ENCODE measurements at places on chromosomes 3 and 15. TPM values are rescaled to one million over a fixed set of nuclear protein-coding genes. Genes with fewer than 3 reads are reported as not detected.

Gene FAM3D
- total RNA-seq: 4.7 TPM

Gene SNRPN
- 514 TPM for total RNA-seq

DNA sequence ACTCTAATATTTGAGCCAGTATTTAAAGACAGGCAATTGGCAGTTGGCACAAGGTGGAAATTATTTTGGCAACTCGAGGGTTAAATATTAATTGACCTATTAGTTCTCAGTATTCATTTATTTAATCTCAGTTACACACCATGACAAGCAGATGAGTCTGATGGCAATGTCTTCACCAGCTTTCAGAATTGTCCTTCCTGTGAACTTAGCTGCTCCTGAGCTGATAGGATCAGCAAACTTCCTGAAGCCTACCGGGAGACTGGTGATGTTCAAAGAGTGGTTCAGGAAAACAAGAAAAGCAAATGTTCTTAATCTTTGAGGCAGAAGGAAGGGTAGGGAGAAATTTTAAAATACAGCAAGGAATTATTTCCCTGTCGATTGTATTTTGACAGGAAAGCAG lies 522.2 kb downstream of the SOX2 start:
- no peak for DNase-seq
- H3K36me3 ChIP-seq: no peaks in the 10 kb centered on the region
- no peak overlapping the region for H3K4me3 ChIP-seq
- no peak overlapping the region for H3K27ac ChIP-seq
- H3K4me1 ChIP-seq: no peaks in the 10 kb centered on the region

GRCh38 chr3:133561679-133562078 lies 11.8 kb upstream of the CDV3 start:
- no peak for DNase-seq
- no peaks in the 10 kb centered on the region for H3K27me3 ChIP-seq

- peaks cover 5% of the 10 kb centered on the region for H3K4me1 ChIP-seq
- H3K4me3 ChIP-seq: no peak overlapping the region
- H3K36me3 ChIP-seq: no peaks in the 10 kb centered on the region
- DNase-seq: no peak
These were observed 546.5 kb downstream of the MAGI1 start for GRCh38 chr3:65492249-65492648.

- no peak overlapping the region for H3K27ac ChIP-seq
- no peak overlapping the region for H3K4me3 ChIP-seq
- H3K27me3 ChIP-seq: no peaks in the 10 kb centered on the region
- no peak for DNase-seq
- no peaks in the 10 kb centered on the region for H3K4me1 ChIP-seq
These were observed 6.5 kb upstream of the GRM2 start for GRCh38 chr3:51700403-51700802.

GRCh38 chr3:145704020-145704419 lies 457.0 kb downstream of the PLOD2 start:
- H3K4me1 ChIP-seq: no peaks in the 10 kb centered on the region
- no peaks in the 10 kb centered on the region for H3K27me3 ChIP-seq
- DNase-seq: no peak

GRCh38 chr3:66795365-66795764 lies 202.7 kb upstream of the KBTBD8 start:
- H3K36me3 ChIP-seq: no peaks in the 10 kb centered on the region
- no peak overlapping the region for H3K27ac ChIP-seq
- no peaks in the 10 kb centered on the region for H3K27me3 ChIP-seq
- no peak for DNase-seq
- no peaks in the 10 kb centered on the region for H3K4me1 ChIP-seq

DNA sequence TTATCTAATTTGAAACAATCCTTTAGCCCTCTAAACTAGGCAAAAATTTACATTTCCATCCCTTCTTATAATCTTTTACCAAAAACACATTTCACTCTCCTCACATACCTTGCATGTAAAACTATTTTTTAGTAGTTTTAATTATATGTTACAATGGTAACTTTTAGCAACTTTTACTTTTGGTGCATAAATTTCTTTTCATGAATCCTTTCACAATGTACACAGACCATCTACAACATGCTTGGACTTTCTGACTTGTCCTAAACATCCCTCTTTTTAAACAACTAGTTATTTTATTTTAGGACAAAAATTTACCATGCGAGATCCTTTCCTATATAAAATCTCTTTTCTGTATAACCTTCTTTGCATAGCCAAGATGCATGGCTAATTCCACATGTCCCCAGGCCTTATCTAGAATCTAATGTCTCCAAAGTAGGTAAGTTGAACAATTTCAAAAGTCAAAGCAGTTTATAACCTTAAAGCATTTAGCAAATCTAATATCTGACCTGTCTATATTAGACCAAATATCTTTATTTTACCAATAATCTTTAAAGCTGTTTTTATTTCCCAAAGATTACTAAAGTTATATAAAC lies 14.4 kb upstream of the ALDH1L1 start:
- no peak overlapping the region for H3K27ac ChIP-seq
- H3K36me3 ChIP-seq: no peaks in the 10 kb centered on the region
- H3K4me3 ChIP-seq: no peak overlapping the region
- no peaks in the 10 kb centered on the region for H3K27me3 ChIP-seq
- DNase-seq: no peak

DNA sequence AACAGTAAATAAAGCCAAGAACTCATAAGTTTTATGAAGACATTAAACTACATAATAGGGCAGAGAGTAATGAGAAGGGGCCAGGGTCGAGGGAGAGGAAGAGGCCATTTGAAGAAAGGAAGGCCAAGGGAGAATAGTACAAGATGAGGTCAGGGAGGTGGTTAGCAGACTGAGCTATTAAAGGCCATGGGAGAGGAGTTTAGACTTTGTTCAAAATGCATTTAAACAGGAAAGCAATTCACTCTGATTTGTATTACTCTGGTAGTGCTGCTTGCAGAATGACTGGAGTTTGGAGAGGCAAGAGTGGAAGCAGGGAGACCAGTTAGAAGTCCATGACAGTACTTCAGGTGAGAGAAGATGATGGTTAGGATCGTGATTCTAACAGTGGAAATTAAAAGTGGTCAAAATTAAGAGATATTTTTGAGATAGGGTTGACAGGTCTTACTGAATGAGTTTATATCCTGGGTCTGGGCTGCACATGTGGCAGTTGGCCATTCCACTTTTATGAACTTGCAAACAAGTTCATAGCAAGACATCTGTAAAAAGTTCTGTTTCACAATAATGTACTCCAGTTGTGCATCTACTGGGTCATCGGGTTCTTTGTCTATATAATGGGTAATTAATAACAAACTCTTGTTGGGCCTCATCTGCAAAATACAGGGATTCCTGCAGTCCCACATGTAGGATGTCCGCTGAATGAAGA lies 16.3 kb downstream of the PPP2R3A start:
- DNase-seq: no peak
- no peaks in the 10 kb centered on the region for H3K27me3 ChIP-seq
- no peaks in the 10 kb centered on the region for H3K36me3 ChIP-seq
- no peak overlapping the region for H3K27ac ChIP-seq

DNA sequence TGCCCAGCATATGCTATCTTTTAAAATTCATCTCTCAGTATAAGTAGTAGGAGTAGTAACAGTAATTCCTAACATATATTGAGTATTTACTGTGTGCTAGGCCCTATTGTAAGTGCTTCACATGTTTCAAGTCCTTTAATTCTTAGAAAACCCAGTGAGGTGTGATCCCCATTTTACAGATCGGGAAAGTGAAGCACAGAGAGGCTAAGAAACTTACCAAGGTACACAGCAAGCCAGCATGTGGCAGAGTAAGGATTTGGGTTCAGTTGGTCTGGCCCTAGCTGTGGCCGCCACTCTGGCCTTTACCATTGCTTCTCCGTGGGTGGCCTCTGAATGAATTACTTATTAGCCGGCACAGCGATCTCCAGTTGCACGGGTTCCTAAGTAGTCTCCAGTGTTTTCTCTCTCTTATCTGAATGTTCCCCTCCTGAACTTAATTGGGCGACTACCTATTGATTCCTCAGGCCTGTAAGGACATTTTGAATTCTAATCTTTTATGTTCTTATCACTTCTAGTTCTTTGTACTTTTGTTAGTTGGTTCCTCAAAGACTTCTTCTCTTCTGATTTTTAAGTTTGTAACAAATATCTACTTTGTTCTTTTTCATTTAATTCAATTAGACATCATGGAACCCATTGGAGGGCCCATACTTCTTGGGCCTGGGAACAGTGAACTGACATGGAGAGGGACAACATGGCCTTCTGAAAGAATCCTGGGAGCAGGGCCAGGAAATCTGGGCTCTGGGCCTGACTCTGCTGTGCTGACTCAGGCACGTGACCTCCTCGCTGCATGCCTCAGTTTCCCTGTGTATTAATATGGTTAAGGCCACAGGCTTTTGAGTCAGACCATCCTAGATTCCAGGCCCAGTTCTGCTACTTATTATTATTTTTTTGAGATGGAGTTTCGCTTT lies 11.6 kb downstream of the CLCN2 start:
- no peak overlapping the region for H3K27ac ChIP-seq
- no peak overlapping the region for H3K4me3 ChIP-seq
- DNase-seq: no peak
- no peaks in the 10 kb centered on the region for H3K27me3 ChIP-seq

GRCh38 chr3:7075117-7075516 lies 214.2 kb downstream of the GRM7 start:
- no peaks in the 10 kb centered on the region for H3K36me3 ChIP-seq
- no peak overlapping the region for H3K4me3 ChIP-seq
- DNase-seq: no peak

GRCh38 chr3:184348057-184348382 lies 10.6 kb downstream of the FAM131A start:
- H3K4me3 ChIP-seq: no peak overlapping the region
- no peaks in the 10 kb centered on the region for H3K36me3 ChIP-seq
- H3K4me1 ChIP-seq: no peaks in the 10 kb centered on the region
- no peak for DNase-seq

- DNase-seq: no peak
- no peak overlapping the region for H3K4me3 ChIP-seq
- H3K4me1 ChIP-seq: peaks cover 6% of the 10 kb centered on the region
- H3K27ac ChIP-seq: no peak overlapping the region
- no peaks in the 10 kb centered on the region for H3K36me3 ChIP-seq
These were observed 91.8 kb downstream of the DNAJB8 start for GRCh38 chr3:128374746-128375445.

- H3K36me3 ChIP-seq: no peaks in the 10 kb centered on the region
- no peaks in the 10 kb centered on the region for H3K27me3 ChIP-seq
These were observed 8.8 kb upstream of the A4GNT start for GRCh38 chr3:138140940-138141339.

GRCh38 chr3:190252080-190252479 lies 70.2 kb downstream of the CLDN1 start:
- H3K27ac ChIP-seq: no peak overlapping the region
- H3K4me1 ChIP-seq: no peaks in the 10 kb centered on the region
- no peak for DNase-seq
- no peaks in the 10 kb centered on the region for H3K27me3 ChIP-seq
- H3K36me3 ChIP-seq: no peaks in the 10 kb centered on the region

DNA sequence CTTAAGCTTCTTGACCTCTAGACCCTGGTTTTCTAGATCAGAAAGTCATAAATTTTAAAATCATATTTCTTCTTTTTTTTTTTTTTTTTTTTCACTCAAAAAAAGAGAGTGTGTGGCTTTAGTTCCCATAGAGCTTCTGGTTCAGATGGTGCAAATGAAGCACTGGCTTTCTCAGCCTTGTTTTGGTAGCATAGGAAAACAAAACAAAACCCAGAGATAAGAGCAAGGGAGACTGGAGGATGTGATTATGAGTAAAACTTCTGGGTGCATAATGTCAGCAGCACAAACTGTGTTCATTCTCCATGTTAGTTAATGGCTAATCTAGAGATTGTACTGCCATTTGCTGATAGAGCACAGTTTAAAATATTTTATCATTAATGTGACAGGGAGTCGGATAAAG lies 55.4 kb downstream of the RARB start:
- no peaks in the 10 kb centered on the region for H3K27me3 ChIP-seq
- H3K36me3 ChIP-seq: no peaks in the 10 kb centered on the region
- H3K4me3 ChIP-seq: no peak overlapping the region
- peaks cover 3% of the 10 kb centered on the region for H3K4me1 ChIP-seq

DNA sequence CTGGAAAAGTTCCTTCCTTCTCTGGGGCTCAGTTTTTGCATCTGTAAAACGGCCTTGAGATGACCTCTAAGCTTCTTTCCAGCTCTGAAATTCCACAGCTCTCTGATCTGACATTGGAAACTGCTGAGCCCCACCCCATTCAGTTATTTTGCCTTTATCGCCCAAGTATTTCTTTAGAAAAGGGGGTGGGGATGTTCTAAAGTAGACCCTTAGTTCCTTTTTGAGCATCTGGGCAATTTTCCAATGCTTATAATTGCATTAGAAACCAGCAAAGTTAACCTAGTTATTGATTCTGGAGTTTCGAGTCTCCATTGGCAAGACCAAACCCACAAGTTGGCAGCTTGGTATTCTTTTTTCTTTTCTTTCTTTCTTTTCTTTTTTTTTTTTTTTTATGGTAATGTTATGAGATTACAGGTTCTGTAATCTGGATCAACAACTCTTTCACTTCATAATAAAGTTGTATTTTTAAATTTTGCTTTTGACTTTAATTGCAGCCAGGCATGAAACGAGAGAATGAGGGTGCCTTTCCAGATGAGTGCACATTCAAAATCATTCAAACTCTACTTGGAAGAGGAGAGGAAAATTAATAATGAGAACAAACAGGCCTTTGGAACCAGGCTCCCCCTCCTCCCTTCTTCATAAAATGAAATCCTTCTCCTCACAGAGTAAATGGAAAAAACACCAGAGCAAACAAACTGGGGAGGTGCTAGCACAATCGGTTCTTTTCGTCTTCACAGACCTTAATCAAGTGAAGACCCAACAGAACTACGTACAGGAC lies 76.8 kb upstream of the LRIG1 start:
- no peaks in the 10 kb centered on the region for H3K4me1 ChIP-seq
- no peaks in the 10 kb centered on the region for H3K27me3 ChIP-seq
- H3K36me3 ChIP-seq: no peaks in the 10 kb centered on the region
- H3K27ac ChIP-seq: peak overlapping the region; percentile 9
- H3K4me3 ChIP-seq: no peak overlapping the region

- no peaks in the 10 kb centered on the region for H3K27me3 ChIP-seq
- no peak overlapping the region for H3K27ac ChIP-seq
- H3K4me1 ChIP-seq: no peaks in the 10 kb centered on the region
- no peak for DNase-seq
- H3K36me3 ChIP-seq: no peaks in the 10 kb centered on the region
- H3K4me3 ChIP-seq: no peak overlapping the region
These were observed 95.3 kb downstream of the TMCO5A start for GRCh38 chr15:38029736-38030135.

Data from prostate gland (tissue), 2 donors.